ENCODE measurements at places on chromosomes 5 and 9.

DNA sequence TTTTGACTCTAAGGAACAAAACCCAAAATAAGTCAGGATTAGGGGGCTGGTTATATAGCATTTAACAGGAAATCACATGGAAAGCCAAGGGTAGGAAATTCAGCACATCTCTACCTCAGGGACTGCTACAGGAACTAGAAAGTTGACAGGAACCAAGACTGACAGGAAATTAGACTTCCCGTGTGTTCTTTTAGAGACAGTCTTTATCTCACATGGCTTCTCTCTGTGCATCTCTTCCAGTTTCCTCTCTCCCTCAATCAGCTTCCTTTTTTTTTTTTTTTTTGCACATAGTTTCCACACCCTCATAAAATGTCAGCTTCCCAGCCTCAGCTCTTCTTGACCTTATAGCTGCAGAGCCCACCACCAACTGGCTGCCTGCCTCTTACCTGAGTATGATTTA lies 4.8 kb downstream of the RECK start:
- DNase-seq, result no peak

- DNase-seq, result no peak
These were observed 31.1 kb upstream of the FGF1 start for GRCh38 chr5:142716963-142717362.

GRCh38 chr5:134079748-134080581 lies 34.5 kb upstream of the TCF7 start:
- no peak for DNase-seq

DNA sequence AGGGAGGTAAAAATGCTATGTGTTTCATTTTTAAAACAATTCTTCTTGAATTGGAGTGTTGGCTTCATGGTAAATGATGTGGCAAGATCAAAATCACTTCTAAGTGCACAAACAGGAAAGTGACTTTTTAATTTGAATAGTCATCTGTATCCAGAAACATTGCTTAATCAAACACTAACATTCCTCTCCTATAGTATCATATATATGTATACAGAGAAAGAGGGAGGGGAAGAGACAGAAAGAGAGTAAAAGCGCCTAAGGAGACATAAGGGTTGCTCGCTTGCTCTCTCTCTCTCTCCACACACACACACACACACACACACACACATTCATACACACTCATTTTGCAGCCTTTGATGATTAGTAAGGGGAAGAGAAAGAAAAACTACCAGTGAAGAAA lies 95.4 kb upstream of the PRDM9 start:
- DNase-seq, result no peak

DNA sequence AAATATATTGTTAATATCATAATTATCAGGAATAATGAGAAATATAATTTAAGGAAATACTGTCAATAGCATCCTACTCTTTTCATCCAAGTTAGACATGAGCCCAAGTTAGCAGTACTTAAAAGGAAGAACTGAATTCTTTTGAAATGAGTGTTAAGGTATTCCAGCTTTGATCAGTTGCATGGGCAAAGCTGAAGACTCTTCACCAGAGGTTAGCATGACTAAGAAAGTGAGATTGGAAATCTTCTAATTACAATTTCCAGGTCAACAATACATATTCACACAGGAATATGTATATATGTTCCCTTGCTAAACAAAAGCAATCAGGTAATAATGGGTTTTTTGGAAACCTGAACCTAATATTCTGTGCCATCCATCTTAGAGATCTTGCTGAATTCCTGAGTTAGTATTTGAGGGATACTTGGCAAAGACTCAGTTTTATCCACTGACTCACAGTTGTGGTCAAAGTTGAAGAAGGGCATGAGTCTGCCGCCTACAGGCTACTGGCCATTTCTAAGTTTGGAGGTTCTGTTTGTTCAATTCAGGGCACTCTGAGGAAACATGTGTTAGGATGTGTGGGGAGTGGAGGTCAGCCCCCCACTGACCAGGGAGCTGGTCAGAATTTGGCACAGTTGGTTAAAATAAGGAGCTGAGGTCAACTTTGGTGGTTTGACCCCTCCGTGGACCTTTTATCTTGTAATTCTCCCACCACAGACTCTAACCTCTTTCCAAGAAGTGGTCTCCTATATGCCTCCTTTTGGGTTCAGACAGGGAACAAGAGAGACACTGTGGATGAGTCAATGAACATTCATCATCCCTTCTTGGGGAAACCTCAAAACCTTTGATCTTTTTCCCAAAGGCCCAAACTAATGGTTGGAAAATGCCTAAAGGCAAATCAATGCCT lies 118.3 kb downstream of the PIK3R1 start:
- DNase-seq, result no peak

GRCh38 chr9:6354072-6354686 lies 26.0 kb downstream of the TPD52L3 start:
- DNase-seq, result no peak

DNA sequence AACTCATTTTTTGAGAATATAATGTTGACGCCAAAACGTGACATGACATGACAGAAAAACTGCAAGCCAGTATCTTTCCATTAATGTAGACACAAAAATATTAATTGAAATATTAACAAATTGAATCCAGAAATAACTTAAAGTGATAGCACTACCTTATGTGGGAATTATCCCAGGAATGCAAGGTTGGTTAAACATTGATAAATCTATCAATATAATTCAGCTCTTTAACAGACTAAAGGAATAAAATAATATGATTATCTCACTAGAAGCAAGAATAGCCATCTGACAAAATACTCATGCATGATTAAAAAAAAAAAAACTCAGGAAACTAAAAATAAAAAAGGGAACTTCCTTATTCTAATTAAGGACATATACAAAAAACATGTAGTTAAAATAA lies 6.8 kb downstream of the ZNF510 start:
- DNase-seq, result no peak

- no peak for DNase-seq
These were observed 126.1 kb upstream of the SAP30L start for GRCh38 chr5:154319736-154320135.

DNA sequence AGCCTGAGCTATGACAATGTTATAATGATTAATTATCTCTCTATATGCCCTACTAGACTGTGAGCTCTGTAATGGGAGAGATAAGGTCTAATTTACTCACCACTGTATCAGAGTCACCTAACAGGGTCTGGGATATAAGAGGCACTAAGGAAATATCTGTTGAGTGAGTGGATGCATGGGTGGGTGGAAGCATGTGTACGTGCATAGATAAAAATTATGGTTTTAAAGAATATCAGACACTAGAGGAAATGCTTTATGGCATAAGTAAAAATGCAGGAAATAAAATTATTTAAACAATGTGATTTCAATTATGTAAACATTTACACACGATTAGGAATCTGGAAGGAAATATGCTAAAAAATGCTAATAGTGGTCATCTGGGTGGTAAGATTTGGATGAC lies 137.8 kb downstream of the SPOCK1 start:
- DNase-seq, result no peak

DNA sequence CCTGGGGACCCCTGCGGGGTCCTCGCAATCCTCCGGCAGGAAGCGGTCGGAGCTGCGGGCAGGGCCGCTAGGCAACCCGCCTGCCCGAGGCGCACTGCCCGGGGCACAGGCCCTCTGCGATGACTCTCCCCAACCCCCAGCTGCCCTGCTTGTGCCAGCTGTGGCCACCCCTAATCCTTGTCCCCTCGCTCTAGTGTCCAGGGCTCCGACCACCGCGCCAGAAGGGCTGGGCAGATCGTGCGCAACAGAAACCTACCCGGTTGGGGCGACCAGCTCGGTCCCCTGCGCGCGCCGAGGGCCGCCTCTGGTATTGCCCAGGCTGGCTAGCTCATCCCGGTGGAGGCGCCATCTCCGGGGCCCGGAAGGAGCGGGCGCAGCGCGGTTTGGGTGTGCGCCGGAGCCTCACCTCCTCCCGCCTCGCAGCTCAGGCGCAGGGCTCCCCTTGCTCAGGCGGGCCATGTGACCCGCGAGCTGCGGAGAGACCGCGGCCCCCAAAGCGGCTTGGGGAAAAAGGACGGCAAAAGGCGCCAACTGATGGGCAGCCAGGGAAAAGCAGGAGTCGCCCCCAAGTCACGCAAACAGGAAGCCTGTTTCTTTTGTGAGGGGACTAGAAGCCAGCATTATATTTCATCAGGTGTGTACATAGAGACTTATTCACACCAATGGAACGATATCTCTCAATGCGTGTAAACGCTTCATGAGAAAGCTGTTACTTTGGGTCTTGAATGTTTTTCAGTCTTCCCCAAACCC lies 46.8 kb upstream of the RNF20 start:
- DNase-seq, result no peak

DNA sequence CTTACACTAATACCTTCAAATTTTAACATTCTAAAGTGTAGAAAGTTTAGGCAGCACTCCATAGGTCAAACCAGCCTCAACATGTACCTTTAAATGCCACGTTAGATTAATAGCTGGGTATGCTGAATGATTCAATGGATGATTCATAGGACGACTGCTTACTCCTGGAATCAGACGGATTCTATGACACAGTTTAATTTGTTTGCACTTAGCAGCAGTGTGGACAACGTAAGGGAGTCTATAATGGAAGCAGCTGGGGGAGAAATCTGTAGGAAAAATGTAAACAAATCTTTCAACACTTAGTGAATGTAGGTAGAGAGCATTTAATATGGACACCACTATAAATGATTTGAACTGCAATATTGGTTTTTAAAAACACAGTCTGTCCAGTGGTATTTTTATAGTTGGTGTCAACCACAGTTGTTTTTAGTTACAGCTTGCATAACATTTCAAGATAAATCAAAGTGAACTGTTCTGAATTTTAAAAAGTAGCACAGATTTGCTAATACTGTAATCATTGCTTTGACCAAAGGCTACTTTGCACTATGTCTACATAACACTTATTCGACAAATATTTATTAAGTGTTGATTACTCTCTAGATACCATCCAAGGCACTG lies 701.5 kb upstream of the MEF2C start:
- DNase-seq, result no peak

DNA sequence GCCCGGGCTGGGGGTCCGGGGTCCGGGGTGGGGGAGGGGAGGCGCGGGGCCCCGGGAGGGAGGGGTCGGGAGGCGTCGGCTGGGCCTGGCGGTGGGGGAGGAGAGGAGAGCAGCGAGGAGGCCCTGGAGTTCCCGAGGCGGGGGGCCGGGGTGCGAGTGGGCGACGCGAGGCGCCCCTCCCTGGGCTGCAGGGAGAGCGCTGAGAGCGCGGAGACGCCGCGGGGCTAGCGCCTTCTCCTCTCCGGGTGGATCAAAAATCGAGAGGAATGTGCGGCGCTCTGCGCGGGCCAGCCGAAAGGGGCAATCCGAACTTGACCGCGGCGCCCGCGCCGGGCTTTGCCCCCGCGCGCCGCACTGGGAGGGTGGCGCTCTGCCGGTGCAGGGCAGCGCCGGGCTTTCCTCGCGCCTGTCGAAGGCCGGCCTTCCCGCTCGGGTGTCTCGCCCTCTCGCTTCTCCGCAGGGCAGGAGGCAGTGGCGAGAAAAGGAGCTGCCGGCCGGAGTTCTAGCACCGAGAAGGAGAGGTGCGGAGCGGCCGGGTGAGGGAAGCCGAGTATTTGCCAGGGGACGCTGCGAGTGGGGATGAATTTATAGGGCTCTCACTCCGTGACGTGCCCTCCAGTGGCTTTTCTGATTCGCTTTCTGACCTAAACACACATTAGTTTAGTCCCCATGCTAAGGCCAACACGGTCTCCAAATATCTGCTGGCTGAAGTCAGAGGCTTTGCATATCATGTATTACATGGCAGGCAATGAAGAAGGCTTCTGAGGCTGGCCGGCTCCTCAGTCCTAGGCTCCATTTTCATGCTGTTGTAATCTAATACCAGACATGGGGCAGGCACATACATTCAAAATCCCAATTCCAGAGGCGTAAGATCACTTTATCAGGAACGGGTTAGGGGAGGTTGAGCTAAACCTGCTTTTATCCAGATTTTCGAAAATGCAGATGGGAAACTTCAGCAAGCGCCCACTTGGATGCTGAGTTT lies 503 bp upstream of the GDNF start:
- DNase-seq, result no peak

DNA sequence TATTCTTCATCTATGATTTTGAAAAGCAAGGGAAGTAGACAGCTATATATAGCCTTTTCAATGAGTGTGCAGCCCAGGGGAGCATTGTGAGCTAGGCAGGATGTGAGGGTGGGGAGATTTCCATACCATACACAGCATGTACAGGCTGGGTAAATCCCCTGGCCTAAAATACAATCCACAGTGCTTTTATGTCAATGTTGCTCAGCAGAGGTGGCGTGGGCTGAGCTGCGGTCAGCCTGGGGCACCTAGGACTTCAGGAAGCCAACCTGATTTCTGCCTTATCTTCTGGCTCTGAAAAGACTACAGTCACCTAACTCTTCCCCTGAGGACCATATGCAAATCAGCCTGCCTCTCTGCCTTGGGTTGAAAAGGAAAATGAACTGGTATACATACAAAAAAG lies 6.3 kb upstream of the GARIN3 start:
- no peak for DNase-seq

DNA sequence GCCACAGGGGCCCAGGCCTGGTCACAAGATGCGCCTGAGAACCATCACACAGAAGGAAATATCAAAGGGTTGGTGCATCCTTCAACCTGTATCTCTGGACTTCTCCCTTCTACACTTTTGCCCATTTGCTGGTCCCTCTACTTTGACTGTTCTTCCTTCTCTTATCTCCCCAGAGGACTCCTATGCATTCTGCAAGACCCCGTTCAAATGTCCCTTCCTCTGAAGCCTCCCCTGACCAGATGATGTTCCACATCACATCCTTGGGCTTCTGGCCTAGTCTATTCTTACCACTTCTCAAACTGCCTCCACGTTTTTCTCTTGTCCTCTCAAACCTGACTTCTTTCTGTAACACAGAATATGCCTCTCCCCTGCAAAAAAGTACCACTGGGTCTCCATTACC lies 34.3 kb downstream of the STK10 start:
- no peak for DNase-seq

GRCh38 chr5:157748760-157749461 lies 5.4 kb downstream of the LSM11 start:
- DNase-seq, result no peak

DNA sequence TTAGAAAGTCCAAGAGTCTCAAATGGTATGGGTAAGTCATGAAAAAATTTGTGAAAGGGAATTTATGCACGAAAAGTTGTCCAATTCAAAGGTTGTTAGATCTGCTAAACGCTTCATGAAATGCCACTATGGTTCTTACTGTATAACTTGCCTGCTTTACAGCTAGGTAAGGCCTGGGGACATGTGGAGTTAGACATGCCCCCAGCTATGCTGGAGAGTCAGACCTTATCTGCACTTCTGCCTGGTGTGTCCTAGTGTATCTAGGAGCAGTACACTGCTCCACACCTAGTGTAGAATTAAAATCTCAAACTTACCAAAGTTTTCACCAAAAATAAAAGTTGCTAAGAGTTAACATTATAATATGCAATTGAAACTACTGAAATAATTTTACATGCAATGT lies 136.8 kb downstream of the MAPKAP1 start:
- DNase-seq, result no peak
